ENCODE measurements at places on chromosomes 1 and 21.

DNA sequence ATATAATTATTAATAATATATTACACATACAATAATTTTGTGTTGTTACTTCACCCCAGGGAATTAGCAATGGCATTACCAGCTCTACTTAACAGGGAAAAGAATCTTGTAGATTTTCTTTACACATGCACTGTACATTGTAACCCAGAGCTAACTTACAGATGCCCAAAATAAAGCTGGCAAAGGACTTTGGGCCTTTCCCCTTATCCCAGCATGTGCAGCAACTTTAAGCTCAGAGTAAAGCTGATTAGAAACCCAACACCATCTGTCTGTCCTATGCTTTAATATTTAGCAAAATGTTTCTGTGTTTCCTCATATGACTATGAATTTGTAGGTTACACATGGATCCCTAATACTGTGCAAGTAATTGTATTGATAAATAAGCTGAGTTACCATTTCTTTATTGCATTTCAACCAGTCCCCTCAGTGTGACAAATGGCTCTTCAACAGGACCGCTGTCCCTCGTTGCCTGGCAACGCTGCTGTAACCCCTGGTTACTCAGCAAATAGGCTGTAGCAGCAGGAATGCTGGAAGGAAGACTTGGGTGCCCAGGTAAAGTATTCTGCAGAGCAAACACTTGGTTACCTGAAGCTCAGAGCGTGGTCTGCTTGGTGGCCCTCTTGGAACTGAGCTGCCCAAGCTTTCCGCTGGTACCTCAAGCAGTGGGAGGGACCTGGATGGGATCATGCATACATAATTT, at the start of gene USH2A:
TSS of gene USH2A (minus strand) at position 628 of the 700 bp plus-strand sequence. CDS start 1,112 bp downstream, outside the sequence.
- no peak for DNase-seq

GRCh38 chr1:116365857-116366256, 7.2 kb upstream of the ATP1A1 start:
- no peak for DNase-seq

DNA sequence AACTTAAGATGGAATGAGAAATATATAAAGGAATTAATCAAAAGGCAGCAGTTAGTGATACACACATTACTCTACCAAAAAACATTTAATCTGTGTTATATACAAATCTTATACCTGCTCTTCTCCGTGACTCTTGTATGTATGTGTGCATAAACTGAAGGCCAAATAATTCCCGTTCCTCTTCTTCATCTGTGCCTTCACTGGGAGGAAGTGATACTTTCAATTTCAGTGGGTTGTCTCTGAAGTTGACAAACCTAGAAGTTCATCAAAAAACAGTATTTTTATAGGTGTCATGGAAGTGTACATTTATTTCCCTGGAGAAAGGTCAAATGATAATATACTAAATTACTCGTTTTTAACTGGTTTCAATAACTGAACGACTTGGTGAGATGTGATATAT, 19.3 kb downstream of the TRMT13 start:
- DNase-seq, result no peak

DNA sequence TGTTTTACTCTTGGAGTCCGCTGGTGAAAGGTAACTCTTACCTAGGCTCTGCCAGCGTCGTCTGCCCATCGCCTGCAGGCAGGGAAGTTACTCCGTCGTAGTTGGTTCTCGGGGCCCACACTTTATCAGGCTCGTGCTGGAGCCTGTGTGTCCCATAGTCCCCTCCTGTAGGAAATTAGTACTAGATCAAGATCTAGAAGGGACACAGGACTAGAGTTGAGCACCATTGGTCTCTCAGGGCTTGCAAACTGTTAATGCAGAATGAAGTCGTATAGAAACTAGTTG, 940 bp downstream of the SRRM1 start:
- DNase-seq, result no peak

DNA sequence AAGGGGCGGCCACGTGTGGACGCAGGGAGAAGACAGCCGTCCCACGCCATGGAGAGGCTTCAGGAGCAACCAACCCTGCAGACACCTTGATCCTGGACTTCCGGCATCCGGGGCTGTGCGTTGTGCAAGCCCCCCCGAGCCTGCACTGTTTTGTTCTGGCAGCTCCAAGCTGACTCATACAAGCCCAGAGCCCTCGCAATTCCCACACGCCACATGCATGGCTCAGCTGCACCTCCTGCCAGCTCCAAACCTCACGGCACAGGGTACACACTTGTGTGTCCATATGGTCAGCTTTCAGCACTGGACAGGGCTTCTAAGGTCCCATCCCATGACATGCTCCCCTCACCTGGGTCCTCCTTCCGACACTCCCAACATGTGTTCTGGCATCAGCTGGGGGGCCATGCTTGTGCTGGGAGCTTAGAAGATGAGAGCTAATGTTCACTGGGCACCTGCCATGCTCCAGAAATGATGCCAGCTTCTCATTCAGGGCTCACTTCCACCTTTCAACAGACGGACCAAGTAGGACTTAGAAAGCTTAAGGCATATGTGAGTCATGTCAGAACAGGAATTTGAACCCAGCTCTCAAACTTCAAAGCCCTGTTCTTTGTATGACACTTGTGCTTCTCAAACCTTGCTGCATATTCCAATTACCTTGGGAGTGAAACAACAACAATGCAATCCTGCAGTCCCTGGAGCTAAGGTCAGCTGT, 137.3 kb downstream of the PGBD5 start:
- DNase-seq, result no peak

DNA sequence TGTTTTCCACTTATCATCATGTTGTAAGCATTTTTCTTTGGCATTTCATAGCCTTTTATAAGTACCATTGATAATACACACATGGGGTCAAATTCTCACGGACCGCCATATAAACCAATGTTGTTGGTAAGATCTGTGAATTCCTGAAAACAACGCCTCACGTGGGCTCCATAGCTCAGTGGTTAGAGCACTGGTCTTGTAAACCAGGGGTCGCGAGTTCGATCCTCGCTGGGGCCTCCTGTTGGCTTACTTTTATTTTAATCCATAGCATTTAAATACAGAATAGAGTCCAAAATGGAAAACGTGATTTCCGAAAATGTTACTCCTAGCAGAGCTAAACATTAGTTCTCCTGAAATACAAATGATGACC, 83.1 kb downstream of the HHIPL2 start:
- DNase-seq, result peak; percentile 28

- no peak for DNase-seq
Observed at GRCh38 chr1:19640363-19641316, 3.5 kb upstream of the NBL1 start.

GRCh38 chr1:196344453-196344852, 263.8 kb downstream of the KCNT2 start:
- no peak for DNase-seq

GRCh38 chr21:34801519-34802132, 132.8 kb downstream of the CLIC6 start:
- no peak for DNase-seq

DNA sequence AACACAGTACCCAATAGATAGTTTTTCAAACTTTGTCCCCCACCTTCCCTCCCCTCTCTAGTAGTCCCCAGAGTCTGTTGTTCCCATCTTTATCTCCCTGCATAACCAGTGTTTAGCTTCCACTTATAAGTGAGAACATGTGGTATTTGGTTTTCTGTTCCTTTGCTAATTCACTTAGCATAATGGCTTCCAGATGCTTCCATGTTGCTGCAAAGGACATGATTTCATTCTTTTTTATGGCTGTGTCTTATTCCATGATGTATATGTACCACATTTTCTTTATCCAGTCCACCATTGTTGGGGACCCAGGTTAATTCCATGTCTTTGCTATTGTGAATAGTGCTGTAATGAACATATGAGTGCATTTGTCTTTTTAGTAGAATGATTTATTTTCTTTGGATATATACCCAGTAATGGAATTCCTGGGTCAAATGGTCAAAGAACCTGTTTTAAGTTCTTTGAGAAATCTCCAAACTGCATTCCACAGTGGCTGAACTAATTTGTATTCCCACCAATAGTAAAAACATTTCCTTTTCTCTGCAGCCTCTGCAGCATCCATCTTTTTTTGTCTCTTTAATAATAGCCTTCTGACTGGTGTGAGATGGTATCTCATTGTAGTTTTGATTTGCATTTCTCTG, 126.0 kb downstream of the AK5 start:
- no peak for DNase-seq

DNA sequence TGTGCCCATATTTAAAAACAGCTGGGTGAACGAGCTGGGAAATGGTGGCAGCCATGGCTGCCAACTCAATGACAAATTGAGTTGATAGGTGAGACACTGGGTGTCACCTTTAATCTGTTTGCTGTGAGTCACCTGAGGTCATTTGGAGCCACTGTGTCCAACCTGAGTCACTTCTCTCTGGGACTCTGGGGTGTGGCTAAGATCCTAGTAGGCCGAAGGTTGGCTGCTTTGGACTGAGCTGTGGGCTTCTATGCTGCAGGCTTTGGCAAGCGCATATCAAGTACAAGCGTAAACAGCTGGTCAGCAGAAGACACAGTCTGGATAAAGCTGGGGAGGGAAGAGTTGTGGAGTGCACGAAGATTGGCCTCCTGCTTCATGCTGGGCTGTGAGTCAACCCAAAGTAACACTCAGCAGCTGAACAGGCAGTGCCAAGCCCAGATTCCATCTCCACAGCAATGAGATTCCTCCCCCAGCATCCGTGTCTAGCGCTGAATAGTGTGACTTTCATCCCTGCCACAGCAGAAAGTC, 24.0 kb downstream of the TEX35 start:
- DNase-seq, result no peak

DNA sequence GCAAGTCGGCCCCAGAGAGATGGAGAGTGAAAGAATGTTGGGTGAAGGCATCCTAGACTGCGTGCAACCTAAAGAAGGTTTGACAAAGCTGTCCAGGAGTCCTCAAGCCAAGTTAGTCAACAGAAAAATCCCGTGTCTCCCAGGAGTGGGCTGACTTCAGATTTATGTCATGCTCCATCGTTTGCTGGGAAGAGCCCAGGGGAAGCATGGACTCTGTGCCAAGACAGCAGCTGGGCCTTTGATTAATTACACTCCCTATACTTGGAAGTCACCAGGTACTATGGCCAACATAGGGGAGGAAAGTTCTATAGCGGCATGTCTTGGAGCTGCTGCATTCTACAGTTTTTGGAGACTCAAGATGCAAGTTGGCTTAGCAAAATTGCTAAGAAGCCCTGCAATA, 247.4 kb downstream of the KAZN start:
- no peak for DNase-seq

GRCh38 chr21:27275294-27275927, 308.5 kb upstream of the ADAMTS5 start:
- no peak for DNase-seq

GRCh38 chr1:31073044-31073443, 7.5 kb upstream of the PUM1 start:
- no peak for DNase-seq

- DNase-seq, result no peak
Observed at GRCh38 chr1:24216276-24217074, 29.4 kb upstream of the IFNLR1 start.

- no peak for DNase-seq
Observed at GRCh38 chr1:35901235-35901634, 18.2 kb downstream of the AGO1 start.

DNA sequence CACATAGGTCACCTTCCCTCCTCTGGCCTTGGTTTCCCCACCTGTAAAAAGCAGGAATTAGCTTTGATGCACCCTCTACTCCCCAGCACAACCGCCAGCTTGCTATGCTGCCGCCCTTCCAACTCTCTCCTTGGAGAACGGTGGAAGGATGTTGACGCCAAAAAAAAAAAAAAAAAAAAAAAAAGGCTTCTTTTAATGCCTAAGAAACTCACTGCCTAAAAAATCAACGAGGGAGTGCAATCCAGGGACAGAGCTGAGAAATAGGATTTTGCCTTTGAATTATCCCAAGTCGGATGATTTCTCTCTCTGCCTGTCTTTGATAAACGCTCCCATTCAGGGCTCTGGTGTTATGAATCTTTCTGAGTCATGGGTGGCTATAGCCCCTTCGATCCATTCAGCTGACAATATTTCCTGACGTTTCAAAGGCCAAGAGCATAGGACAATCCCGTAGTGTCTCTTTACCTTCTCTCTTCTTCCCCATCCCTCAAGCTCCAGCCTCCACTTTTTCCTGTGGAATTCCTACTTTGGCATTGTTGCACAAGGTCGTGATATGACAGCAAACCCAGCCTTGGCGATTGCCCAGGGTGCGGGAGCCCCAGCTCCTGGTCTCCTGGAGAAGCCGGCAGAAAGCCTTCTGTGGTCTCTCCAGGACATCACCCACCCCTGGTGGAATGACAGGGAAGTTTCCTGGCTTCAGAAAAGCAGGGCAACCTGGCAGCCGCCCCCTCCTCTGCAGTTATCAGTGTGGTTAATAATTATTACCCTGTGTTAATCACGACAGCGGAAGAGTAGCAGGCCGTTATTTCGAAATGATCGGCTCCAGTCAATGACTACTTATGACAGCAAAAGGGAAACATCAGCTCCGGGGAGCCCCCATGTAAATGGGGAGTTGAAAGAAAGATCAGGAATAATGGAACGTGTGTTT, 8.0 kb upstream of the PLXNA2 start:
- no peak for DNase-seq

DNA sequence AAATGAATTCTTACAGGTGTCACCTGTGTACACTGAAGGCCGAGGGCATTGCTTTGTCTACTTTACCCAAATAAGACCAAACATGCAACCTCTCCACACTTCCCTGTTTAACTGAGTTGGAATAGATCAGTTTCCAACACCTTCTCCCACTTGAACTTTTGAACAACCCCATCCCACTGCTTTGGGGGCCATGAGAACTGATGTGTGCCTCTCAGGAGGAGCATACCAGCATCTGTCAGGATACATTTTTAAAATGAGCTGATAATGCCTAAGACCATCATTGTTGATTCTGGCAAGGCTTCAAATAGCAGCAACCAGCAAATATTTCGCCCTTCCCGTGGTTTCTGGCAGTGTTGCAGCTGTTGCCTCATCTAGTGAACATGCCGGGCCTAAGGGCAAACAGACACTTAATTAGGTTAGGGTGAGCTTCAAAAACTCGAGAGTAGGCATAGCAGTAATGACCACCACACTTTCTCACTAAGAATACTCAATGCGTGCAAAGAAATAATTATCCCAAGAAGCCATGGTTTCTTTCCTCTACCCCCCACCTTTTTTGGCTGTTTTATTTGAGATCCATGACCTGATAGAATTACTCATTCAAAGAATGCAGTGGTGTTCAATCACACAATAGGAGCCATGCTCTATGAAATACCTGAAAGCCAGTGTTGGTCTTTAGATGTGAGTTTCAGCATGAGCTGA, 63.7 kb downstream of the MAP10 start:
- DNase-seq, result no peak

GRCh38 chr1:117574161-117574835, 31.6 kb upstream of the TENT5C start:
- no peak for DNase-seq

DNA sequence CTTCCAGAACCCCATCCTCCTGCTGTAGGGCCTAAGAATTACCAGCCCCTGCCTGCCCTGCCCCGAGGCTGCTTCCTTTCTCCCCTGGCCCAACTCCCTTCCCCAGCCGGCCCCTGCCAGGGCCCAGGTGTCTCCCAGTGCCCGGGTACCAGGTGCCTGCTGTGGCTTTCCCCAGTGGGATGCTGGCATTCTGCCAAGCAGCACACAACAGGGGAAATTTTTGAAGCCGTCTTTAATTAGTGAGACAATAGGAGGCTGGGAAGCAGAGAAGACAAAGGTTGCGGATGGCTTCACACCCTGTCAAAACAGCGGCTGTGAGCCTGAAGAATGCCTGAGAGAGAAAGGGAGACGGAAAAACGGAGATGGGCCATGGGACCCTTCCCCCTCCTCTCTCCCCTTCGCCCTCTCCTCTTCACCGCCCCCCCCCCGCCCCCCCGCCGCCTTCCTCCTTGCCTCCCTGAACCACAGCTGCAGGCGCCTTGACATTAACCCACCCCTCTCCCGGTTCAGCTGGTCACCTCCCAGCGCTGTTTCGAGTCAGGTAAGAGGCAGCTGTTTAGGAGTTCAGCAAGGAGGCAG, 33.6 kb downstream of the LRRN2 start:
- DNase-seq, result no peak
